Naive B cell (primary cell): ENCODE measurements at places on chromosomes 11 and 22.
A peak's percentile ranks its signal among the peaks of the same experiment; 100 is the strongest.

- DNase-seq = no peak
These were observed 79.7 kb downstream of the MYO7A start for GRCh38 chr11:77207618-77208313.

DNA sequence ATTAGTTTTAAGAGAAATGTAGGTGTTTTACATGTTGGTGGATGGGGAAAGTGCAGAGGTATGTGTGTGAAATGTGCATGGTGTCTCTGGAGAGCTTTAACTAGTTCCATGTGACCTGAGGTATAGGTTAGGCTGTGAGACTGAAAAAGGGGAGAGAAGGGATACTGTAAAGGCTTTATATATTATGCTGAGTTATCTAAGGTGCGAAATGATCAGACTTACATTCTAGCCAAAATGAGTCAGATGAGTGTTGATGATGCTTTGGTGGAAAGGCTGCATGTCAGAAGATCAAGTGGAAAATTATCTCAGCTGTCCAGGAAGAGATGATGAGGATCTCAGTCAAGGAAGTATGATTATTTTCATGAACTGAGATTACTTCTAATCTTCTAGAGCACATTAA is 15.8 kb downstream of the ACAT1 start:
- no peak for DNase-seq

GRCh38 chr11:118930094-118930712 is 4.5 kb upstream of the BCL9L start:
- DNase-seq = peak; percentile 83

DNA sequence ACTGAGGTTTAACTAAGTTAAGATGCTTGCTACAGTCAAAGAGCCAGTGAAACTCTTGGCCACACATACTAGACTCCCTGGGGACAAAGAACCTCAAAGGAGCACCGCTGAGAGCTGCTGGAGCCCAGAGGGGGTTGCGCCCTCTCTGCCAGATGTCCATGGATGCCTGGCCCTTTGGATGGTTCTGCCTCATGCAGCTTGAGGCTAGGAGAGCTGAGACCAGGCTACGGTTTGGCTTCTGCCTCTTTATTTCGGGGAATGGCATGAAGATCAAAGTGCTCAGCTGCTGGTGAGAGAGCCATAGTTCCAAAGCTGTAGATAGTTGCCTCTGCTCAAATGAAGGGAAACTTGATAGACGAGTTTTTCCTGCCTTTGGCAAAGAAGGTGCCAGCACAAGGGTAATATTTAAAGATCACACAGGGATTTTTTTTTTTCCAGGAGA is 43.0 kb downstream of the RASSF10 start:
- DNase-seq = no peak

DNA sequence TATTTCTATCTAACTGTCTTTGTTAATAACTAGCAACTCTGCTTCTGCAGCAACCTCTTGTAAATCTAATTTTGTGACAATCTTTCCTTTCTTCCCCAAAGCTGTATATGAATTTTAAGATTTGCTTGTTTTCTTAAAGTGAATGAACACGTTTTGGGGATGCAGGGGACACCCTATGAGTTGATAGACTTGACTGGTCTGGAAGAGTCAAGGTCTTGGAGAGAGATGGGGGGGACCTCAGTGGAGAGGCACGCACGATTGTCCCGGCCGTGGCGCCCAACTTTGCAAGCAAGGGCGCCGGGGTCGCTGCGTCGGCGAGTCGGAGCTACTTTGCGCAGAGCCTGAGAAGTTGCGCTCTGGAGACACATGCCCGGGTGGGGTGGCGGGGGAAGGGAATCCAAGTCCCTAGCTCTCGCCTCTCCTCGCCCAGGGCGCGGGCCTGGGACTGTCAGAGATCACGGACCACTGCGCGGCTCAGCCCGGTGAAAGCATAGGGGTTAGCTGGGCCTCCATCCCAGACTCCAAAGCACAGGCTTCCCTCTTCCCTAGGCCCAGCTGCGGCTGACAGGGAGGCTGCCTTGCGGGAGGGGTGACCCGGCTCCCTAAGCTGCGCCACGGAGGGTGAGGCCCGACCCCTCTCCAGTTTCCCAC is 854 bp downstream of the ABCC8 start:
- no peak for DNase-seq

- DNase-seq = no peak
These were observed 23.4 kb upstream of the GRK3 start for GRCh38 chr22:25540908-25541660.

GRCh38 chr11:128483211-128483788 is 104.1 kb downstream of the ETS1 start:
- DNase-seq = peak; percentile 83

DNA sequence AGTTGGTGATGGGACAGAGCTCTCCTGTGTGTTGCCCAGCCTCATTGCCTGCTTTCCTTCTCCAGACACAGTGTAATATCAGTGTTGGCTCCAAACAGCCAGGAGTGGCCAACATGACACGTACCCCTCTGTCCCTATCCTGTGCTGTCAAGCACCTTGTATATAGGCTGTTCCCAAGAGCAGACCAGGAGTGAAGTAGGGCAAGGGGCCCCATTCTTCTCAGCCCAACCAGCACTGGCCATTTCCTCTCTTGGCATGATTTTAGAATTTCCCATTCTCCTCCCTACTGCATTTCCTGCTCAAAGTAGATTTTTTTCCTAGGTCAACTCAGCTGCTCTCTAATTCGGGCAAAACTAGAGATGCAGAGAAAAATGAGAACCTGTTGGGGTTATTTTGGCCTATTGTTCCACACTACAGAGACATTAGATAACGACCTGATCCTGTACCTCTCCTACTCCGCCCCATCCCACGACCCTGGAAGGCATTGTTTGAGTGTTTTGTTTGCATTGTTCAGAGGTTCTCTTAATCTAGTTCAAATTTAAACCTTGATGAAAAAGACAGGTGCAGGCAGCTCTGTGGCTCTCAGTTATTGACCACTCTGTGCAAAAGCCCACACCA is 95.6 kb downstream of the RASSF10 start:
- no peak for DNase-seq

DNA sequence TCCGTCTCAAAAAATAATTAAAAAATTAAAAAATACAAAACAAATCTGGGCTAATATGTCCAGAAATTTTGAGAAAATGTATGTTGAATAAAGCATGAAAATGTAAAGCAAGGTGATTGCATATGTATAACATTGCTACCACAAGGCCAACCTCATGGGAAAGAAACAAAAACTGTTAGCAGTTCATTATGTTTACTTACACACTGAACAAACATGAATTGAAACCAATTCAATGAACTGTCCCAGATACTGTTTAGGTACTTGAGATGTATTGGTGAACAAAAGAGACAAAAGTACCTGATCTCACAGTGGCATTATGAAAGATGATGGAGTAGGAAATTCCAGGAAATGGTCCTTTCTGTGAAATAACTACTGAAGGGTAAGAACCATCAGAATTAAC is 43.8 kb upstream of the IGLL5 start:
- no peak for DNase-seq

GRCh38 chr11:43694477-43694876 is 13.9 kb downstream of the HSD17B12 start:
- no peak for DNase-seq

- DNase-seq = no peak
These were observed 27.2 kb downstream of the SYTL2 start for GRCh38 chr11:85783758-85784157.

DNA sequence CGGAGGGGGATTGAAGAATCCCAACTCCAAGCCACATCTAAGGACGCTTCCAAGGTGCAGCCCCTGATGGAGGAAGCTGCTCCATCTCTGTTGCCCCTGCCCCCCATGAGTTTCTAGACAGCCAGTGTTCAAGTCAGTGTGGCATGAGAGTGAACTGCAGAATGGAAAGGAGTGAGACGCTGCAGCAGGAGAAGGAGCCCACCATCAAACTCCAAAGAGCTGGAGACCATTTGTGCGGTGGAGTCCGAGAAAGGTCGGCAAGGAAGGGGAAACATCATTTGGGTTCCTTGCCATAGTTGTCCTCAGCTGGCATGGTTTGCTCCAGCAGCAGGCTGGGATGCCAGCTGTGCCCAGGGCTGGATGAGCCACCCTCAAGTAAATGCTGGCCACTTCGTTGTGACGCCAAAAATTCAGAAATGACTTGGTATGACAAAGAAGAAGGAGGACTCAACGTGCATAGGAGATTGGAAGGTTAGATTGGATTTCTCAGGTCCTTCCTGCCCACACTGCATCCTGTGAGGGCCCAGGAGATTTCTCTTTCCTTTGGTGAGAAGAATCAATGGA is 16.4 kb downstream of the APOL2 start:
- DNase-seq = no peak

DNA sequence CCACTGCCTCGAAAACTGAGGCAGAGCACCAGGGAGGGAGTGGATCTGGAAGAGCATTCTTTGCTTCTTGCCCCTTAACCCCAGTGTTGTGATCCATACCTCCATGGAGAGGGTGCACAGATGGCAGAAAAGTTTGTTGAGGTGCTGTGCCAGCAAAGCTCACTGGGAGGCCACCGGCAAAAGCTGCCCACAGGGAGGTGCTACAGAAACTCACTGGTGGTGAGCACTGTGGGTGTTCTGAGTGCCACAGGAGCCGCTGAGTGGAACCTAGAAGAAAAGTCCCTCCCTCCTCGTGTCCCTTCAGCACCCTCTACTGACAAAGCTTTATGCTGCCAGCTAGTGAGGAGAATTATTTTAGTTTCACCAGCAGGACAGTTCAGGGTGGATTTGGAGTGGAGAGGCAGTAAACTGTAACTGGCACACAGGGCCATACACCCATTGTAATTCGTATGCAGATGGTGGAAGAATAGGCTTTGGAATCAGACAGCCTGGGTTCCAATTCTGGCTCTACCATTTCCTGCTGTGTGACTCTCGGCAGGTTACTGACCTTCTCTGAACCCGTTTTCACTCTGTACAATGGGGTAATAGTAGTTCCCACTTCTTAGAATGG is 84.6 kb downstream of the SWAP70 start:
- peak; percentile 72 for DNase-seq

DNA sequence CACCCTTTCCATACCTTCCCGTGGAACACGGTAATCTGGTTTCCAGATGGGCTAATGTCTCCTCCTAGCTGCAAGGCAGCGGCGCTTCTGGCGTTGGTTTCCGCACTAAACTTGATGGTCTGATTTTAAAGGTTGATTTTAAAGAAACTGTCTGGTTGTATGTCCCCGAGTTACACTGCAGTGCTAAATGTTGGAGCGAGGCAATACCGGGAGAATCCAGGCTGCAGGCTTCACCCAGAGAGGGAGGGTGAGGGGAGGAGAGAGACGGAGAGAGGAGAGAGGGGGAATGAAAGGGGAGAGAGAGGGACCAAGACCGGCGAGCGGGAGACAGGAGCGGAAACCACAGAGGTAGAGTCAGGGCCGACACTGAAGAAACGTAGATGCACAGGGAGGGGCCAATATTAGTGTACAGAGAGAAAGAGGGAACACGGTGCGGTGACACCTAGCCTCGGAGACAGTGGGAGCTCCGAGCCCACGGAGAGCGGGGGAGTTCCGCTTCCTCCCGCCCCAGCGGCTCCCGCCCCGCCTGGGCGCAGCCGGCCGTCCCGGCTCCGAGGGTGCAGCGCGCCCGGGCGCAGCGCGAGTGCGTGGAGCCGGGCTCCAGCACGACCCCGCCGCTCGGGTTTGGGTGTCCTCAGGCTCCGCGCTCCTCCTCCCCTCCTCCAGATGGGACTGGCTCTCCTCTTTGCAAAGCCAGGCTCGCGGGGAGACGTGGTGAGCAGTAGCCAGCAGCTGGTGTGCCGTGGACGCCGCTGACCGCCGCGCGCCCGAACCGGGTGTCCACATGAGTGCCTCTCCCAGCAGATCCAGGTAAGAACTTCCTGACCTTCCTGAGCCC is 71.9 kb upstream of the GRAMD1B start:
- no peak for DNase-seq

DNA sequence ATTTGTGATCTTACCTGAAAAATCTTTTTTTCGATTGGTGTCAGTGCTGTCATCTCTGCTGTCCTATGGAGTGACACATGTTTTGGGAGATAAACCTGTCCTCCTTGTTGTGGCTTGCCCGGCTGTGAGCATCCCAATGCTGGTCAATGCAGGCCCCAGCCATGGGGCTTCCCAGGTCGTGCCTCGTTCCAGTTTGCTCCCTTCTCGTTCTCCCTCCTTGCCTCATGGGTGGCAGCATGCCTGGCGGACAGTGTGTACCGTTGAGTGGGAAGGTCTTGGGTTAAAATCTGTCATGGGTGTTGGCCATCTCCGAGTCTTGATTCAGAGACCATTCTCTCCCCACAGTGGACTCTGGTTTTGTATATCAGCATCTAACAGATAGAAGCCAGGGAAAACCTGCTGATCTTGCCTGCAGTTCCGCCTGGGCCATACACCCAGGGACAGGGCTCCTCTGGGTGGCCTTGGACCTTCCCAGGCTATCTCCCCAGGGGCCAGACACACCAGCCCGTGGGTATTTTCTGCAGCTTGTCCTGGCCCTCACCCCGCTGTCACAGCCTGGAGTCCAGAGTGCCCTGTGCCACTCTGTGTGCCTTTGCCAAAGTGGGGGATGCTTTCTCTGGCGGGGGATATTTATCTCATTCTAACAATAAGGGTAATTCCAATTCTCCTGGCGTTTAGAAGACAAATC is 208.1 kb downstream of the TBC1D22A start:
- no peak for DNase-seq

GRCh38 chr11:117794135-117794534 is 2.9 kb downstream of the DSCAML1 start:
- no peak for DNase-seq

- no peak for DNase-seq
These were observed 15.6 kb downstream of the SUN2 start for GRCh38 chr22:38740116-38740723.

GRCh38 chr11:76151556-76152085 is 54.7 kb downstream of the WNT11 start:
- no peak for DNase-seq

GRCh38 chr11:9459667-9460321 is 1.0 kb upstream of the ZNF143 start:
- DNase-seq = peak; percentile 19

DNA sequence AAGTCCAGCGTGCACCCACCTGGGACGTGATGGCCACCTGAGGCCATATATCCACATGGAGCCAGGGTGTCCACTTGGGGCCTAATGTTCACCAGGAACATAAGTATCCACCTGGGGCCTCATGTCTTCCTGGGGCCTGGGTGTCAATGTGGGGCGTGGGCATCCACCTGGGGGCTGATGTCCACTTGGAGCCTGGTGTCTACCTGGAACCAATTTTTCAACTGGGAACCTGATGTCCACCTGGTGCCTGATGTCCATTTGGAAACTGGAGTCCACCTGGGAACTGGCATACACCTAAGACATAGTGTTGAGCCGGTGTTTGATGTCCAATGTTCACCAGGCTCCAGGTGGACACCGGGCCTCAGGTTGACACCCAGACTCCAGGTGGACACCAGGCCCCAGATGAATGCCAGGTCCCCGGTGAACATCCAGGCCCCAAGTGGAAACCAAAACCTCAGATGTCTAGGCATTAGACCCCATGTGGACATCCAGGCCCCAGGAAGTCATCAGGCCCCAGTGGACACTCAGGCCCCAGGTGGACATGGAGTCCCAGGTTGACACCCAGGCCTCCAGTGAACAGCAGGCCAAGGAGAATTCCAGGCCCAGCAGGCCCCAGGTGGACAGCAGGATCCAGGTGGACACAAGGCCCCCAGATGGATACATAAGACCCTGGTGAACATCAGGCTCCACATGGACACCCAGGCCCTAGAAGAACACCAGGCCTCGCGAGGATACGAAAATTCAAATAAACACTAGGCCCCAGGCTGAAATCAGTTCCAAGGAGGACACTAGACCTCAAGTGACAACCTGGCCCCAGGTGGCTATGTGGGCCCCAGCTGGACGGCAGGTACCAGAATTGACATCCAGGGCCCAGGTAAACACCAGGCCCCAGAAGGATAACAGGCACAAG is 56.0 kb upstream of the SEPTIN5 start:
- DNase-seq = no peak

- no peak for DNase-seq
These were observed 72.1 kb downstream of the MED15 start for GRCh38 chr22:20579273-20580120.

GRCh38 chr11:46760429-46761128 is 41.6 kb downstream of the F2 start:
- DNase-seq = no peak
